DMS53 (cell line): ENCODE measurements at places on chromosomes 3 and 15.

DNA sequence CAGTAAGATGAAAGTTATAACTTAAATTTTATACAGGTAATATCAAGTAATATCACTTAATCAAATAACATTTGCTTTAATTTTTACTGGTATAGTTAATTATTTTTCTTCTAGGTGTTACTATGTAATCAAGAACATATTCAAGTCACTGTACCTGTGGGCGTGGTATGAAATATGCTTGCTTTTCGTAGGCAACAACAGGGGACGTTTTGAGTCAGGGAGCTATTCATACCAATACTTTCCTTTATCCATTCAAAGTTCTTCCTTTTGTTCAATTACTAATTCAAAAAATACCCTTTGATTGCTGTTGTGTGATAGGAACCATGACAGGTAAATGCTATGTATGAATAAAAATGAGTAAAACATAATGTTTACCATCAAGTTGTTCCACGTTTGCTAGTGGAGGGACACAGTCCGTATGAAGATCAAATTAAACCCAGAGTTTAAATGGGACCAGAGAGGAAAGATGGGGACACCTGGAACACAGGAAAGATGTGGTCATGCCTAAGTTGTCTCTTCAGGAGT lies 654.0 kb upstream of the KCNMB2 start:
- DNase-seq: no peak

GRCh38 chr15:45126535-45127158 lies 3.0 kb downstream of the DUOXA1 start:
- DNase-seq: peak; percentile 63

GRCh38 chr3:146636881-146637280 lies 31.7 kb upstream of the PLSCR5 start:
- DNase-seq: no peak

GRCh38 chr3:119585208-119585607 lies 5.9 kb downstream of the ADPRH start:
- no peak for DNase-seq

DNA sequence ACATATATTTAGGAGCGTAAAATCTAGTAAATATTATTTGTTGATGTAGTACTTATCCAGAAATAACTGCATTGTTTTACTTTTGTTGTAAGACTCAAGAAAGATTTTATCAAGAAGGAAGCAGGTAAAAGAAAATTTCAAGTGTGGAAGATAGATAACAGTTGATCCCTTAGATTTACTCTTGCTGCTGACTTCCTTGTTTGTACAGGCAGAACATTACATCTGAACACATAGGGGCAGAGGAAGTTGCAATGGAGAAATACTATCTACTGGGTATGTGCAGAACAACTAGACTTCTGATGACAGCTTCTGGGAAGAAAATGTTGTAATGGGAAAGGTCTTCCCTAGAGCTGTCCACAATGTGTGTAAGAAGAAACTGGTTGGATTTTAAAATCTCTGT lies 350.6 kb downstream of the NLGN1 start:
- peak; percentile 20 for DNase-seq

DNA sequence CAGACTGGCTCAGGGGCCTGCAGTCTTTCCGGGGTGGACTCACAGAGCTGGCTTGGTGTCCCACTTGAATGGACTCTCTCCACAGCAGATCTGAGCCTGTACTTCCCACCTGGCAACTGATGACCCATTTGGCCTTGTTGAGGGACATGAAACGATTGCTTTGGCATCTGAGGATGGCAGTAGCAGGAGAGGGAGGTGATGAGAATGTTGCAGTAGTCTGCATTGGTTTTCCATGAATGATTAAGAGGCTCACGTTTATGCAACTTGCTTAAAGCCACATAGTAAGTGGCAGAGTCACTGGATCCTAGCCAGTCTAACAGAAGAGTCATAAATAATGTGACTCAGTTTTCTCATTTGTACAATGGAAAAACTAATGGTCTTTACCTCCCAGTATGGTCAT lies 21.9 kb downstream of the IL20RB start:
- no peak for DNase-seq
